Activated T-cell treated with anti-CD3 and anti-CD28 coated beads, Interleukin-2, amount 50 U/mL, for 1 hour (primary cell): ENCODE measurements at places on chromosomes 1 and 21.
A peak's percentile ranks its signal among the peaks of the same experiment; 100 is the strongest.

- peak; percentile 47 for DNase-seq
Observed at GRCh38 chr1:156435545-156436140, 64.9 kb downstream of the MEF2D start.

GRCh38 chr1:118204648-118205047, 19.6 kb upstream of the SPAG17 start:
- no peak for DNase-seq

- peak; percentile 83 for DNase-seq
Observed at GRCh38 chr1:197775282-197776262, at the start of gene DENND1B. Gene DENND1B, minus strand, starts transcription at chr1:197775480. Its CDS starts 325 bp downstream, at chr1:197775155.

DNA sequence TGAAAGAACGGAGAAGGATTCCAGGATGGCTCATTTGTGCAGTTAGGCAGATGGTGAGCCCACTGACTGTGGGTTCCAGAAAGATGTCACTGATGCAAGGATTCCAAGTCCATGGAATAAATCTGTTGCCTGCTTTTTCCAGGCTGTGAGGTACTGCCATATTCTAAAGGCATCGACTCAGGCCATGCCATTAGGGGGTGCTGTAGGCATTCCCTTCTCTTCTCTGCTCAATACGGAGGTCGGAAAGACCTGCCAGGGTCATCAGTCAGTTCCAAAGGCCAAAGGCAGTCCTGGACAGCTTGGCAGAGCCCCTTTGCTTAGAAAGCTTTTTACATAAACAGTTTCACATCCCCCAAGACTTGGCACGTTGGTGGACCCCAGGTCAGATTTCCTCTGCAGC, 31.7 kb upstream of the TMEM125 start:
- no peak for DNase-seq

DNA sequence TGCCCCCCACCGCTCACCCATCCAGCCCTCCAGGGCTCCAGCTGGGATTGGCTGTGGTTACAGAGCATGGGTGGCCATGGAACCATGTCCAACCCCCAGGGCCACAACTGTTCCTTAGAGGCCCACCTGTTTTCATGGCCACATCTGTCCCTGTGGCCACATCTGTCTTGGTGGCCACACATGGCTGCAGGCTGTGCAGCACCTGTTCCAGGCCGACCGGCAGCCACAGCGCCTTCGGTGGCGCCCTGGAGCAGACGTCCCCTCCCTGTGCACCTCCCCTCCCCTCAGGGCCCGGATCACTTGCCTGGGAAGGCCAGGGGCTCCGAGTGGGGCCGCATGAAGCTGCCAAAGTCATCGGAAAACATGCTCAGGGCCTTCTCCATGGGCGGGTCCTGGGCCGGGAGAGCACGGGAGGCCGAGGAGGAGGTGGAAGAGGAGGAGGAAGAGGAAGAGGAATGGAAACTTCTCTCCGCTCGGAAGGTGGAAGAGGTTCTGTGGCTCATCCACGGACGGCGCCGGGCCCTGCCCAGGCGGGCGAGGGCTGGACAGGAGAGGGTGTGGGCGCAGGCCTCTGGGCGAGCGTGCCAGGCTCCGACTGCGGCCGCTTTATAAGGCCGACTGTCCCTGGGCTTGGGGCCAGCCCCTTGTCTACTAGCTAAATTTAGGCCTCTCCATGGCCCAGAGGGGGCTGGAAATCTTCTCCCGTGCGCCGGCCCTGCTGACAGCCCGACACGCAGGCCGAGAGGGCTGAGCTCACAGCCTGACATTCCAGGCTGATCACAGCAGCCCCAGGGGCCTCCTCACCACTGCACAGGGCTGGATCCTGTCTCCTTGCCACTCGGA, at the start of gene HSPB7:
HSPB7 (minus strand) TSS at position 583 of the 843 bp plus-strand sequence; CDS start at position 503, 80 bp downstream.
- no peak for DNase-seq

DNA sequence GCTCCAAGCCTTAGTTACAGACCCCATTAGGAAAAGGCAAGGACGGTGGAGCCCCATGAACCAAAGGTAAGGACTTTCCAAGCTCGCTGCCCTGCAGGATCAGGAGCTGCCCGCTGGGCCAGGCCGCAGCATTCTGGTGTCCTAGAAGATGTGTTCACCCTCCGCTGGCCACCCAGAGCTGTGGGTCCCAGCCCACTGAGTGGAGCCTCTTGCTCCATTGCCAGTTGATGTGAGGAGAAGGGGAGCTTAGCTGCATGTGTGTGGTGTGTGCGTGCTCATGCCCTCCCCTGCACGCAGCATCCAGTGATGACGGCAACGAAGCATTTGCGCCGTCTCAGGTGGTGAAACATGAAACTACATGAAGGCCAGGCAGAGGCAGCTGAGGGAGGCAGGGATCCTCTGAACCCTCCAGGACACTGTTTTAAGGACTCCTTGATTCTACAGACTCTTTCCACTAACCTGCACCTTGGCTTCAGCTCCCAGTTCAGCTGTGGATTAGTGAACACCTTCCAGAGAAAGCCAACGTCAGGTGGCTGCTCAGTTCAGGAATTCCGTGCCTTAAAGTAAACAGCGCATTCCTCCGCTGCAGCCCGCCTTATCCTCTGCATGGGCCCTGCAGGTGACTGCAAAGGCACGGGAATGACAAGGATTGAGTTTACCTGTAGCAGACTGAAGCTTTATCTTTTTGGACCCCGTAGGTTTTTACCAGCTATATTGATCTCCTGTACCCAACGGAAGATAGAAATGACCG, 48.7 kb downstream of the SMYD2 start:
- DNase-seq, result no peak

- DNase-seq, result no peak
Observed at GRCh38 chr1:60342569-60342968, 269.0 kb upstream of the C1orf87 start.

DNA sequence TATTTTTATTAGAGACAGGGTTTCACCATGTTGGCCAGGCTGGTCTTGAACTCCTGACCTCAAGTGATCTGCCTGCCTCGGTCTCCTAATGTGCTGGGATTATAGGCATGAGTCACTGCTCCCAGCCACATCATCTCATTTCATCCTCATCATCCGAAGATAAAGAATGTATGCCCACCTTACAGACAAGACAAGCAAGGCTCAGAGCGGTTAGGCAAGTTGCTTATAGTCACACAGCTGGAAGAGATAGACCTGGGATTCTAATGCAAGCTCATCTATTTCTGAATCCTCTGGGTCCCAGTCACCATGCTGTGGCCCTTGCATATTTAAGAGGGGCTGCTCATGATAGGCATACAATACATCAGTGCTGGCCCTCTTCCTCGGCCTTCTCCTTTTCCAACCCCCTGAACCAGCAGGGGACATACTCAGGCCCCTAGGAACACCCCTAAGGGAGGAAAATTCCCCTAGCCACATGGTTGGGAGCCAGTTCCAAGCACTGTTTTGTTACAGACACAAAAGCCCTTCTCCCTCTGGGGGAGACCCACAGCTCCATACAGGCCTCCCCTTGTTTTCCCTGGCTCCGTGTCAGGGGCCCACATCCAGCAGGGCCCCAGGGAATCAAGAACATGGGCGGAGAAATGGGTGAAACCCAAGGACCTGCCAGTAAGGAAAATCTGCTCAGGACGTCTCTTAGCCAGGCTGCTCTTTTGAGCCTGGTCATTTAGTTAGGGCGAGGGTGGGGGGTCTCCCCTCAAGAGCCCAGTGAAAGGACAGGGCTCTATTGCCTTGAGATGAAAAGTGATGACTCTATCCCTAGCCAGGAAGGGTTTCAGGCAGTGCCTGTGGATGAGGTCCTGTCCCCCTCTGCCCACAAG, 6.9 kb downstream of the CSRP1 start:
- DNase-seq, result no peak

GRCh38 chr1:47439819-47440598, 2.2 kb downstream of the FOXD2 start:
- DNase-seq, result no peak

DNA sequence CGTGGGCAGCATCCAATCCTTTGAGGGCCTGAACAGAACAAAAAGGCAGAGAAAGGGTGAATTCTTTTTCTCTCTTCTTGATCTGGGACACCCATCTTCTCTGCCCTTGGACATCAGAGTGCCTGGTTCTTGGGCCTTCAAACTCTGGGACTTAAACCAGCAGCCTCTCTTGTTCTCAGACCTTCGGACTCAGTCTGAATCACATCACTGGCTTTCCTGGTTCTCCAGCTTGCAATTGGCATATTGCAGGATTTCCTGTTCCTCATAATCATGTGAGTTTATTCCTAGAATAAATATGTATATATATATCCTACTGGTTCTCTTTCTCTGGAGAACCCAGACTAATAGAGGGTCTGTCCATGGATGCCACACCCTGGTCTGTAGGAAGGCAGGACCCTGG, 16.3 kb upstream of the TENT5C start:
- no peak for DNase-seq

DNA sequence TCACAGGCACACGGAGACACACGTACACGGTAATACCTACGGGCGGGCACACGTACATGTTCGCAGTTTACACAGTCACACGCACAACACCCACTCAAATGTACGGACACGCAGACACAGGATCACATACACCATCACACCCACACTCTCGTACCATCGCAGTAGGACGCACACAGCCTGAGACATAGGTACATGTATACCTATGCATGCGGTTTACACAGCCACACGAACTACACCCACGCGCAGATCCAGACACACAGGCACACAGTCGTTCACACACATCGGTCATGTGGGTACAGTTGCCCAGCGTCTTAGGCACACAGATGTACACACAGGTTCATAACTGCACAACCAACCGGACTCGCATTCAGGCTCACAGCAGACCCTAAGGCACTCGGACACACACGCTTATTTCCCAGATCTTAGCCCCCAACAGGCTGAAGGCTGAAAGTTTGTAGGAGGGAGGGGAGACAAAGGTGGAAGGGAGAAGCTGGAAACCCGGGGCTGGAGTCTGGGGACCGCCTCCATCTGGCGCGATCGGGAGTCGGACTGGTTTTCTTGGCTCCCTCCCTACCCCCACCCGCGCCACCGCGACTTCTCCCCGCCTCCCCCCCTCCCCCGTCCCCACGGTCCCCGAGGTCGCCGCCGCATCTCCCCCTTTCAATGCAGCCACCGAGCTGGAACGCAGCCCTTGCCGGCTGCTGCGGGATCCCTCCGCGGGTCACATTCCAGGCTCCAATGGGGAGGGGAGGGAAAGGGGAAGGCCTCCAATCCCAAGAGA, 51.9 kb upstream of the SYNC start:
- DNase-seq, result no peak

- DNase-seq, result no peak
Observed at GRCh38 chr1:209607102-209607794, 23.7 kb downstream of the CAMK1G start.

GRCh38 chr1:39992234-39992633, 37.3 kb downstream of the MFSD2A start:
- no peak for DNase-seq

- DNase-seq, result no peak
Observed at GRCh38 chr1:87318806-87319205, 9.9 kb upstream of the LMO4 start.

GRCh38 chr21:38952890-38953289, 147.2 kb downstream of the ETS2 start:
- no peak for DNase-seq

DNA sequence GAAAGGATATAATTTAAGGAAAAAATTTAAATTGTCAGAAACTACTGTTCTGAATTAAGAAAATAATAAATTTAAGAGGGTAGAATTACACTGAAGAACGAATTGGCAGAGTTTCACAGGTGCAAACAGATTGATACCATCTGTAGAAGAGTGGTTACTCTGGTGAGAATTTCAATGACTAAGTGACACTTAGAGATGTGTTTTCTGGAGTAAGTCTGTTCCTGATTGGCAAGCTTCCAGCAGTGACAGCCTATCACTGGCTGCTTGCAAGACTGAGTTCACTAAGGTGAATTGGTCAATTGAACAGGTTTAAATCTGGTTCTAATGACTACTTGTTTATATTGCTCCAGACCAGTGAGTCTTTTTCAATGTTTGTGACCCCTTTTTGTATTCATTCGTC, 838.2 kb upstream of the RGS18 start:
- no peak for DNase-seq

GRCh38 chr1:223235091-223235490, 92.0 kb upstream of the TLR5 start:
- no peak for DNase-seq

DNA sequence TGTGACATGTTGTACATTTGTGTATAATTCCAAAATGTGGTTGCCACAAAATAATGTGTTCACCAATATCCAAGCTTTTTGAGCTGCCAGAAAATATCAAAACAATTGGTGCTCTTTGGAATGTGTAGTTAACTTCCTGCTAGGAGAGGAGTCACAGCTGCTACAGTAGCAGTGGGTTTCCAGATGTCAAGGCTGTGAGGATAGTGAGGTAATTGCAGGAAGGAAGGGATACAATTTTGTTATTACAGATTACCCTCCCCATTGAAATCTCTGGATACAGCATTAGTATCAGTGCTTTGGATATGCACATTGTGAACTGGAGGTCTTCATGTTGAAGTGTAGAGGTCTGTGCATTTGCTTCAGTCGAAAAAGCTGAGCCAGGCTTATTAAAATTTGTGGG, 253.2 kb downstream of the PTPRC start:
- no peak for DNase-seq

- DNase-seq, result peak; percentile 73
Observed at GRCh38 chr1:235327559-235328270, at the start of gene ARID4B. Gene ARID4B, minus strand, starts transcription at chr1:235328179. Its CDS starts 1,260 bp downstream, at chr1:235326919.

GRCh38 chr21:43781846-43782245, 5.7 kb upstream of the CSTB start:
- no peak for DNase-seq

- DNase-seq, result no peak
Observed at GRCh38 chr1:65392497-65392896, 28.0 kb upstream of the LEPR start.

DNA sequence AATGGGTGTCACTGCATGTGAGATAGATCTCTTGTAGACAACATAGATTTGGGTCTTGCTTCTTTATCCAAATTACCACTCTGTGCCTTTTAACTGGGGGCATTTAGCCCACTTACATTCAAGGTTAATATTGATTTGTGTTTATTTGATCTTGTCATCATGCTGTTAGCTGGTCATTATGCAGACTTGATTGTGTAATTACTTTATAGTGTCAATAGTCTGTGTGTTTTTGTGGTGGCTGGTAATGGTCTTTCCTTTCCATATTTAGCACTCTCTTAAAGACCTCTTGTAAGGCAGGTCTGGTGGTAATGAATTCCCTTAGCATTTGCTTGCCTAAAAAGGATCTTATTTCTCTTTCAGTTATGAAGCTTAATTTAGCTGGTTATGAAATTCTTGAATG, 29.6 kb downstream of the ZNF691 start:
- DNase-seq, result no peak
